Ovary (tissue), 10 donors: ENCODE measurements at places on chromosomes 4 and X. TPM values are rescaled to one million over a fixed set of nuclear protein-coding genes. Genes with fewer than 3 reads are reported as not detected.
A peak's percentile ranks its signal among the peaks of the same experiment; 100 is the strongest.

DNA sequence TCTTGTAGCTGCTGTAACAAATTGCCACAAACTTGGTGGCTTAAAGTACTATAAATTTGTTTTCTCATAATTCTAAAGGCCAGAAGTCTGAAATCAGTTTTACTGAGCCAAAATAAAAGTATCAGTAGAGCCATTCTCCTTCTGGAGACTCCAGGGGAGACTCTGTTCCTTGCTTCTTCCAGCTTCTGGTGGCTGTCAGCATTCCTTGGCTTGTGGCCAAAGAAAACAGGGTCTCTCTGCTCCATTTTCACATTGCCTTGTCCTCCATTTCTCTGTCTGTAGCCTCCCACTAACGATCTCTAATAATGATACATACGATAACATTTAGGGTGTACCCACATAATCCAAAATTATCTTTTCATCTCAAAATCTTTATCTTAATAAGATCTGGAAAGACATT is 200.4 kb downstream of the MAB21L2 start:
- H3K4me3 ChIP-seq, result no peak overlapping the region
- H3K27me3 ChIP-seq, result no peaks in the 10 kb centered on the region
- no peak overlapping the region for H3K27ac ChIP-seq
- no peaks in the 10 kb centered on the region for H3K36me3 ChIP-seq
- no peak for DNase-seq

DNA sequence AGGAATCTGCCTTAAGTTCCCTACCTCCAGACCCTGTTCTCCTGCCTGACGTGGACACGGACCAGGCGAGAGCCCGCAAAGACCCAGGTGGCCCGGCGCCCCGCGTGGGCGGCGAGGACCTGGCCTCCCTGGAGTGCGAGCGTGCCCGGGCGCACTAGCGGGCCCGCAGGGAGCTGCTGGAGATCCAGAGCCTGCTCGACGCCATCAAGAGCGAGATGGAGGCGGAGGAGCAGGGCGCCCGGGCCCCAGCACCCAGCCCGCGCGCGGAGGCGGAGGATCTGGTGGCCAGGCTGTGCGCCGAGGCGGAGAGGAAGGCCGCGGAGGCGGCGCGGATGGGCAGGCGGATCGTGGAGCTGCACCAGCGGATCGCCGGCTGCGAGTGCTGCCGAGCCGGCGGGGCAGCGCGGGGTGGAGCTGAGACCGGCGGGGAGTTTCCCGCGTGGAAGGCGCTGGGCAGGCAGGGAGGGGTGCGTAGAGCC is 18.2 kb downstream of the MRFAP1 start:
- no peaks in the 10 kb centered on the region for H3K27me3 ChIP-seq
- H3K4me1 ChIP-seq, result no peaks in the 10 kb centered on the region
- H3K27ac ChIP-seq, result peak overlapping the region; percentile 36
- peak; percentile 76 for DNase-seq
- H3K36me3 ChIP-seq, result no peaks in the 10 kb centered on the region

CLCN4 gene
- total RNA-seq, result 3.1 TPM

DNA sequence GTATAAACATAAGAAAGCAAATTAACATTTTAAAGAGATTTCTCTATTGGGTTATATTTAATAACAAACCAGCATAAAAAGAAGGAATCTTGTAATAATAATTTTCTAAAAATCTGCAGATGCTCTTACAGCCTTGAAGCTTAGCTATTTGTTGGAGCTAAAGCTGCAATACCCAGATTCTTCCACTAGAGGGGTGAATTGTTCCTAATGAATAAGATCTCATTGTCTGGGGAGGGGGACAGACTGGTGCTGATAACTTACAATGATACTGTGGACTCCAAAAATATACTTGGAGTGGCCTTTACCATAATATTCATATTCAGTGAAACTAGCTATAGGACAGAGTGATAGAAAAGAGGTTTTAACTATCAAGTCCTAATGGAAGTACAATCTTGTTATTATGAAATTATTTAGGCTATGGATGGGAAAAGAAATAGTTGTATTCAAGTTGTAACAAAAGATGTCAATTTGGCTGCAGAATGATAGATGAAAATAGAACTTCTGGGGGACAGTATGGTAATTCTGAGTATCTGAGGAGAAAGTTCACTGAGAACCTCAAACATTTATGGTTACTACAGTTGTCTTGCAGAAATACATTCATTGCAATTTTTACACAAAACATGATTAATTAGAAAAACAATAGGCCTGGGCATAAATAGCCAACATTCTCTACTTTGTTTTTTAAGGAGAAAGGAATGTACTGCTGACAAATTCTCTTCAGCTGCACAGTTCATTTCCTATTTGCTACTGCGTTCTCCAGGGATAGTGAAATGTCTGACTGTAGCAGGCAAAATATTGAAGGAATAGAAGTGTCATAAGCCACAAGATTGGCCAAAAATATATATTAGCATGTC is 443.3 kb downstream of the GBA3 start:
- DNase-seq, result no peak
- no peak overlapping the region for H3K4me3 ChIP-seq
- H3K36me3 ChIP-seq, result no peaks in the 10 kb centered on the region
- H3K27me3 ChIP-seq, result no peaks in the 10 kb centered on the region
- H3K4me1 ChIP-seq, result no peaks in the 10 kb centered on the region

ZNF711 gene
- 5.8 TPM for total RNA-seq

GRCh38 chr4:140633951-140634350 is 65.2 kb upstream of the UCP1 start:
- H3K27ac ChIP-seq, result no peak overlapping the region
- peaks cover 5% of the 10 kb centered on the region for H3K4me1 ChIP-seq
- no peak overlapping the region for H3K4me3 ChIP-seq

PAGE4 gene
- 9.2 TPM for total RNA-seq

DNA sequence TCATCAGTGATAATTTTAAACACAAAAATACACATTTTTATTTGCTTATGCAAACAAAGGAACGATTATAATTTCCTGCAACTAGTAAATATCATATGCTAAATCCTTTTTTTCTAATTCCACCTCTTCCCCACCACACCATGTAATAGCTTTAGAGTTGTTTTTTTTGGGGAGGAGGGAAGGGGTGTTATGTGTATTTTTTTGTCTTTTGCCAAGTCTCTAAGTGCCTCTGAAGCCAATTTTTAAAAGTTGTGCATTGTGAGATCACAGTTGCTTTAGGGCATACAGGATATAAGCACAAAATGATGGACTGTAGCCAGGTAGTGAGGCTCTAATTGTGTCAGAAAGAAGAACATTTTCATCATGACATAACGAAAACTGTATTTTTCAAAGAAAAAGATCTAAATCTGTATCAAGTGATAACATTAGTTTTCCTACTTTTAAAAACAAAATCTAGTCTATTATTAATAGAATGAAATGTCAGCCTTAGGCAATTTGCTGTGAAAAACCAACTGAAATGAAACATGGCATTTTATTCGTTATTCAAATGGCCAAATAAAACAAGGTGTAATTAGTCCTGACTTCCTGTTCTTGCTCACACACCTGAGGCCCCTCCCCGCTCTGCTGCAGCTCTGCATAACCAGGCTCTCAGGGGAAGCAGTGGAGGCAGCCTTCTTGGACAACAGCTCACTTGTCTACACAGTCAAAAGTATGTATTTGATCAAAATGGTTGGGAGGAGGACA is 157.4 kb downstream of the PALLD start:
- no peaks in the 10 kb centered on the region for H3K36me3 ChIP-seq
- H3K4me3 ChIP-seq, result no peak overlapping the region
- H3K4me1 ChIP-seq, result peaks cover 4% of the 10 kb centered on the region
- DNase-seq, result no peak

GRCh38 chr4:156662921-156663320 is 308.7 kb downstream of the PDGFC start:
- no peak overlapping the region for H3K4me3 ChIP-seq
- H3K4me1 ChIP-seq, result no peaks in the 10 kb centered on the region
- H3K27ac ChIP-seq, result no peak overlapping the region
- DNase-seq, result no peak
- no peaks in the 10 kb centered on the region for H3K36me3 ChIP-seq
- H3K27me3 ChIP-seq, result no peaks in the 10 kb centered on the region

FTSJ1 gene
- 36.8 TPM for total RNA-seq

GRCh38 chr4:7854216-7854615 is 85.4 kb downstream of the AFAP1 start:
- H3K4me3 ChIP-seq, result no peak overlapping the region
- no peaks in the 10 kb centered on the region for H3K36me3 ChIP-seq
- no peak overlapping the region for H3K27ac ChIP-seq
- no peak for DNase-seq
- no peaks in the 10 kb centered on the region for H3K27me3 ChIP-seq
- H3K4me1 ChIP-seq, result peaks cover 3% of the 10 kb centered on the region

DNA sequence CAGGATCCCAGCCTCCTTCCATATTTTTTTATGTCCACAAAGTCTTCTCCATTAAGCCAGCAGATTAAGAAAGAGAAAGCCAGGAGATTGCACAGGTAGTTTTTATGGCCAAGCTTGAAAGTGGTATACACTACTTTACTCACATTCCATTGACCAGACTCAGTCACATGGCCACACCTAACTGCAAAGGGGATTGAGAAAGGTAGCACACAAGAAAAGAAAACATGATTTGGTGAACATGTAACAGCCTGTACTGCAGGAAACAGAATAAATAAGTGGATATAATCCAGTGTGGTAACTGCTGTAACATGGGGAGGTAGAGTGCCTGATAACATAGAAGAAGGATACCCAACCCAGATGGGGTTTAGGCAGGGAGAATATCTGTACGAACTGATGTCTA is 43.9 kb downstream of the HOPX start:
- no peaks in the 10 kb centered on the region for H3K4me1 ChIP-seq
- no peaks in the 10 kb centered on the region for H3K36me3 ChIP-seq
- H3K27ac ChIP-seq, result no peak overlapping the region
- H3K4me3 ChIP-seq, result no peak overlapping the region

NAP1L3 gene
- 11.0 TPM for total RNA-seq

DNA sequence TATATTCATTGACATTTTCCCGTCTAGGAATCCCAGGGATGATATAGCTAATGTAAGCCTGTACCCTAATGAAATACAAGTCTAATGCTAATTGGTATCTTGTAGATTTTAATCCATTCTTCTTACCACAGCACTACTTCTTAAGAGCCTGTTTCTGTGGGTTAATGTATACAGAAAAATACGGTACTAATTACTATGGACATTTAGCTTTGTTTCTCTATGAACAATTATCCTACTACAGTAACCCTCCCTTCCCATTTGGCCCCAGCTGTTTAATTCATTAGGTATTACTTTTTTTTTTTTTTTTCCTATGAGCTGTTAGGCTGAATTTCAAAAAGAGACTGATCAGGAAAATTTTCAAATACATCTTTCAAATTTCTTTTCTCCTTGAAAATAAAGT is 245.1 kb upstream of the SLC7A11 start:
- no peak overlapping the region for H3K4me3 ChIP-seq
- no peak overlapping the region for H3K27ac ChIP-seq
- H3K27me3 ChIP-seq, result no peaks in the 10 kb centered on the region
- DNase-seq, result no peak

GRCh38 chr4:47873877-47874541 is 36.1 kb upstream of the CORIN start:
- no peak overlapping the region for H3K27ac ChIP-seq
- DNase-seq, result no peak
- no peaks in the 10 kb centered on the region for H3K4me1 ChIP-seq
- H3K27me3 ChIP-seq, result peaks cover 5% of the 10 kb centered on the region
- H3K4me3 ChIP-seq, result no peak overlapping the region

- DNase-seq, result no peak
- H3K4me3 ChIP-seq, result no peak overlapping the region
- no peaks in the 10 kb centered on the region for H3K4me1 ChIP-seq
- H3K27ac ChIP-seq, result no peak overlapping the region
- H3K27me3 ChIP-seq, result no peaks in the 10 kb centered on the region
- no peaks in the 10 kb centered on the region for H3K36me3 ChIP-seq
Measured at GRCh38 chrX:150715184-150715583, 22.0 kb downstream of the MTMR1 start.

PLAC8 gene
- 0.40 TPM for total RNA-seq

DNA sequence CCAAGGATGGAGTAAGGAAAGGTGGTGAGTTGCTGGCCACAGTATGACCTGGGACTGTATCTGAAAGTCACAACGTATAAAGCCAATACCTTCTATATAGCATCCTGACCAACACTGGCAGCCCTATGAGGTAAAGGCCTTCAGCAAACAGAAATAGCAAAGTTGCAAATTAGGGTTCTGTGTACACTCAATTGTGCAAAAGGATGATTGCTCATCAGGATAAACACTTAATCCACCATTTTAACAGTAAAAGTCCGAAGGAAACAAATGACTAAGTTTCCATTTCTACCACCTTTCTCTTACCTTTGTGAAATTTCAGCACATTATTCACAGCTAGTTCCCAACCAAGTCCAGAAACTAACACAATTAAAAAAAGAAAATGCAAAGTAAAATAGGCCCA is 1.4 kb upstream of the FNIP2 start:
- peak overlapping the region; percentile 77 for H3K27ac ChIP-seq
- H3K27me3 ChIP-seq, result no peaks in the 10 kb centered on the region
- peaks cover 4% of the 10 kb centered on the region for H3K4me1 ChIP-seq
- no peaks in the 10 kb centered on the region for H3K36me3 ChIP-seq

GRCh38 chrX:13700380-13700779 is 11.5 kb downstream of the RAB9A start:
- DNase-seq, result no peak
- H3K27ac ChIP-seq, result no peak overlapping the region
- H3K36me3 ChIP-seq, result no peaks in the 10 kb centered on the region
- H3K4me1 ChIP-seq, result peaks cover 8% of the 10 kb centered on the region
- no peak overlapping the region for H3K4me3 ChIP-seq
- no peaks in the 10 kb centered on the region for H3K27me3 ChIP-seq

DNA sequence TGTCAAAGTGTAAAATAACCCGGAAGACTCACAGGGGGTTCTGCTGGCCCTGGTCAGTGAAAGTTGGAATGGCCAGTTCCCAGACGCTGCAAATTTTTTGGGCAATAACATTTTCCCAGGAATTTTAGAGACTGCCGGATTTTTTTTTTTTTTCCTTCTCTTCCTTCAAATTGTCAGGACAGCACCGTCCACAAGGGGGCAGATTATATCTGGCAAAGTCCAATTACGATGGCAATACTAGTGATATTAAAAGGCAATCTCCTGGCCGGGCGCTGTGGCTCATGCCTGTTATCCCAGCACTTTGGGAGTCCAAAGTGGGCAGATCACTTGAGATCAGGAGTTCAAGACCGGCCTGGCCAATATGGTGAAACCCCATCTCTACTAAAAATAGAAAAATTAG is 20.5 kb downstream of the SLC25A5 start:
- no peaks in the 10 kb centered on the region for H3K4me1 ChIP-seq
- H3K27ac ChIP-seq, result no peak overlapping the region
- H3K36me3 ChIP-seq, result no peaks in the 10 kb centered on the region
- DNase-seq, result peak; percentile 28
